Activated T-helper 1 cell treated with anti-CD3 and anti-CD28 coated beads, Interleukin-2, amount 50 U/mL, for 16 hours (primary cell): ENCODE measurements at places on chromosomes 5 and 9.

- DNase-seq = no peak
Measured at GRCh38 chr5:4698596-4698995, 441.5 kb upstream of the ADAMTS16 start.

DNA sequence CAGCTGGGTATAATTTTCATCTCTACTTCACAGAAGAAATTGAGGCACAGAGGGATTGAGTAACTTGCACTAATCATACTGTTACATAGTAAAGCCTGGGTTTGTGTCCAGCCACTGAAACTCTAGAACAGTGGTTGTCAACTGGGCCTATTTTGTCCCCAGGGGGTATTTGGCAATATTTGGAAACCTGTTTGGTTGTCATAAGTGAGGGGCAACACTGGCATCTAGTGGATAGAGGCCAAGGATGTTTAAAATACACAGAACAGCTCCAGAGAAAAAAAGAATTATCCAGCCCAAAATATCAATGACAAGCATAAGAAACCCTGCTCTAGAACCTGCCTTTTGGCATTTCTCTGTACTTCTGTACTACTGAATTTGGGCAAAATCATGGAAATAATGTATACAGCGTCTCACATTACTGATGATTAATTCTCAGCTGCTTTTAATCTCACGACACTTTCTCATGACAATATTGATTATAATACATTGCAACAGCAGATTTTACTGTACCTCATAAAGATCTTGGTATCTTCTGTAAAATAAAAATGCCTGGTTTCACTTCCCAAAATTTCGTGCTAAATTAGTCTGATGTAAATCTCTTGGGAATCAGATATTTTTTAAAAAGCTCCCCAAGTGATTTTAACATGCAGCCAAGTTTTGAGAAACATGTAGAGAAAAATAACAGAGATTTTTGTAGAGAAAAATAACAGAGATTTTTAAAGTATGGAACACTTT lies 112.7 kb downstream of the RORB start:
- no peak for DNase-seq

DNA sequence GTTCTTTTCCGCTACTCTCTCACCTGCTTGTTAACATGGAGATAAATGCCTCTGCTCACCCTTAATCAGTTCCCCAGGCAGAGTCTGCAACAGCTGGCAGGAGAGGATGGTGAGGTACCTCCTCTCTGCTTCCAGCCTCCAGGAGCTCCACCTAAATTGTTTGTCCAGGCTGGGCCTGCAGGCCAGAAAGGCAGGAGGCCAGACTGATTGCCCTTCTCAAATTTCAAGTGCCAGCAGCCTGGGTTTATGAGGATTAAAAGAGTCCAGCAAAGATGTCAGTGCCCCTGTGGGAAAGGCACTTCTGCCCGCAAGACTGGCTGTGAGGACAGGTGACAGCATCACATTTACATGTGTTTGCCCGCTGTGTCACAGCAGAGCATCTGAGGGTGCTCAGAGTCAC lies 19.8 kb downstream of the CORO2A start:
- no peak for DNase-seq

DNA sequence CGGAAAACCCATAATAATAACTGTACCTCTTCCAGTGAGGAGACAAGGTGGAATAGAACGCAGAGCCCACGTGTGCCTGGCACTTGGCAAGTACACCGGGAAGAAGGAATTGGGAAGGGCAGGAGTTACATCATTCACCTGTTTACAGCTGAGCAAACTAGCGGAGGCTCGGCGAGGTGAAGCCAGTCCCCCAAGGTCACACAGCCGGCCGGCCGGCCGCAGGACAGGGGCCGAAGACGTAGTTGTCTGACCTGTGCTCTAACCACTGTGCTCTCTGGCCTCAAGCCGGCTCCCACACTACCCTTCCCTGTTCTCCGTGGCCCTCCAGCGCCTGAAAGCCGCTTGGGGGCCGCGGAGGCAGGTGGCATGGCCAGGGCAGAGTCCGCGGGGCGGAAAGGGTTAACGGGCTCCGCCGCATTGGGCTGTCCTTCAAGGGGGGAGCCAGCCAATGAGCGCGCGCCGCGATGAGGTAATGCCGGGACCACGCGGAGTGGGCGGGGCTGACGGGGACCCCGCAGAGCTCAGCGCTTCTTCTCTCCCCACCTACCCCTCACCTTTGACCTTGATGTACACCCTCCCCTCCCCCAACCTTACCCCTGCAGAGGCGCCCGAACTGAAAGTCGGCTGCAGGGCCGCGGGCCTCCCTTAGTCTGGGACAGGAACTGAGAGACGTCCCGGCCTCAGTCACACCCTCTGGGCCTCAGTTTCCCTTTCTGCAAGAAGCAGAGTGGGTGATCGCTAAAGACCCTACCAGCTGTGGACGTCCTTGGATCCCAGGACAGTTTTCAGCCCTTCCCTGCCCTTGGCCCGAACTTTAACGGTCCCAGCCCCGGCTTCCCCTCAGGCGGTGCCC lies 125.1 kb downstream of the C9orf50 start:
- DNase-seq = peak; percentile 60

- DNase-seq = no peak
Measured at GRCh38 chr5:113176196-113176595, 199.6 kb downstream of the DCP2 start.
